ENCODE measurements at places on chromosomes 16 and 17.

DNA sequence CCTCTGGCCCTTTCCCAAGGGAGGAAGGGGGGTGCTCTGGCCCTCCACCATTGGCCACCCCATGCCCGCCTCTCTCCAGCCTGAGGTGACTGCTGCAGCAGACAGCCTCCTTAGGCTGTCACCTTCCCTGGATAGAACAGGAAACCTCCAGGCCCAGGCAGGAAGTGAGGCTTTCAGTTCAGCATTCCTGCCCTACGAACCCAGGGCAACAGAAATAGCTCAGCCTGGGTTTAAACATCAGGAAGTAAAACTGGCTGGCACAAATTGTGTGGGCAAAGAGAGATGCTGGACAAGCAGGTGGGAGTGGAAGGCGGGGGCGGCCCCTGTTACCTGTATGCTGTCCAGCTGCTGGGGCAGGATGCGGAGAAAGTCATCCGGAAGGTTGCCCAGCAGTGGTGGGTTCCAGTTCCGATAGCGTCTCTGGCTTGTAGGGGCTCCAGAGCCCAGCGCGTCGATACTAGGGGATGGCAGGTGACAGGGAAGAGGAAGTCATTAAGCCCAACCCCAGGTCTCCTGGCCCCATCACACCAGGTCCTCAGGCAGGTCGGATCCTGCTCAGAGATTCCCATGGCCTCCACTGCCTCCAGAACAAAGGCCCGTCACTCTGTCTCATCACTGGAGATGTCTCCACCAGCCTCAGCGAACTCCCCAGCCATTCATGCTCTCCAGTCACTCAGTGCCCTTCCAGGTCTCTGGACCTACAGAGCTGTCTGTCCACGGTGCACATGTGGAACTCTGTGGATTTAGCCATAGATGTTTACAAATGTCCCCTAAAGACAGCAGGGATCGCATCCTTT, 23.6 kb upstream of the MRPS23 start:
- DNase-seq = no peak

GRCh38 chr16:28910086-28911031, 14.7 kb downstream of the RABEP2 start:
- no peak for DNase-seq

DNA sequence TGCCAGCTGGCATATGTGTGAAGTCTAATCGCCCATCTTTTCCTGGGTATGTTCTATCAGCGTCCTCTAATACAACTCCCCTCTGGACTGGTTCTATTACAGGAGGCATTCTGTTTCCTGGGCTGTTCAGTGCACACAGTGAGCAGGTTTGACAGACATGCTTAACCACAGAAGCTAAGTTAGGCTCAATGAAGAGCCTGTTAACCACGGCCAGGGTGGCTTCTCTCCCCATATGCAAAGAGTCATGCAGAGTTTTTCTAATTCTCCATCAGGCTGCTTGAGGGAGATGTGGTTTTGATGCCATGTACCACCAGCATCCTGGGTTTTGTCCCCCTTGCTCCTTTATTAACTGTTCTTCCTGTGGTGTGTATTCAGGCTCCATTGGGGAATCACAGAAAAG, 57.2 kb upstream of the ALOX12 start:
- no peak for DNase-seq

DNA sequence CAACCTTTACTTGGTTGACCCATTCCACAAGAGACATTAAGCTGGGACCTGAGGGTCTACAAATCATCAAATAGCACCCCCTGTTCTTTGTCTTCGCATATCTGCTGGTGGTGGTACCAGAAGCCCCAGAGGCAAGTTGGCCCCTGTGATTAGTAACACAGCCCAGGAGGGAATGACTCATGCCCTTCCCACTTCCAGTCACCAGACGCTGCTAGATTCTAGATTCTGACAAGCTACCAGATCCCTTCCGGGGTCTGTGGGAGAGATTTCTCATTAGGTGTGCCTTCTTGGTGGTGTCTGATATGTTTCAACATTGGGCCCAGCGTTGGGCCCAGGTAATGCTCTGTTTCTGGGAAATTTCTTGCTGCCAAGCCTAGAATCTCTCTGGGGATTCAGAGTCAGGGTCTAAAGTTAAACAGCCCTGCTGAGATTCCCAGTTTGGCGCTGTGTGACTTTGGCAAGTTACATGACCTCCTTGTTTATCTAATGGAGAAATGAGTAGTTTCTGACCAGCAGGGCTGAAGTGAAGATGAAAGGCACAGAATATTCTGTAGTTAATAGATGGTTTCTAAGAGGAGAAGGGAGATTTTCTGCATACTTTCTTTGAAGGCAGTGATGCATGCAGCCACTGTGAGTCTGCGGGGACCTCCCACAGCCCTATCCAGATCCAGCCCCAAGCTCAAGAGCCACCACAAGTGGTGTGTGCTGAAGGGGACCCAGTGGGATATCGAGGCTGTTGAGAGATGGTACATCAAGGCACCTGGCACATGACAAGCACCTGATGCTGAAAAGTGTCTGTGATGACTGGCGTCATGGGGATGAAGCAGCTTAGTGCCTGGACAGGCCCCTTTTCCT, 3.9 kb downstream of the TRPV2 start:
- DNase-seq = no peak

- DNase-seq = no peak
Measured at GRCh38 chr16:77916111-77916510, 106.2 kb upstream of the CLEC3A start.

DNA sequence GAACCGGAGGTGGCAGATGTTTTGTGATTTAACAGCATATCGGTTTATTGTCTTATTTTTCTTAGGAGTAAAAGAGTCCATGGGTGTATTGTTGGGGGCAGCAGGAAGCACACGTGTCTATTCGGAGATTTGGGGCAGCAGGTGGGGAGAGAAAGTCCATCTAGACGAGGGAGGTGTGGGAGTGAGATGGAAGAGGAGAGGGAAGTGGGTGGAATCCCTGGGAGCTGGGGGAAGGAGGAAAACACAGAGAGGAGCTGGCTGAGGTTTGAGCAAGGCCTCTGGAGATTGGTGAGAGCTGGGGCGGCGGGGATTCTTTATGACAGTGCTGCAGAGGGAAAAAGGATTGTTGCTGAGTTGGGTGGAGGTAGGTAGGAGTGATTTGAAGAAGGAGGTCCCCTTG, 72.1 kb downstream of the PRKCB start:
- no peak for DNase-seq

Measured in posterior cingulate gyrus (tissue), 11 donors.